ENCODE measurements at places on chromosomes 6 and 20.

GRCh38 chr6:137707590-137708360 lies 159.3 kb upstream of the TNFAIP3 start:
- peak; percentile 44 for DNase-seq

DNA sequence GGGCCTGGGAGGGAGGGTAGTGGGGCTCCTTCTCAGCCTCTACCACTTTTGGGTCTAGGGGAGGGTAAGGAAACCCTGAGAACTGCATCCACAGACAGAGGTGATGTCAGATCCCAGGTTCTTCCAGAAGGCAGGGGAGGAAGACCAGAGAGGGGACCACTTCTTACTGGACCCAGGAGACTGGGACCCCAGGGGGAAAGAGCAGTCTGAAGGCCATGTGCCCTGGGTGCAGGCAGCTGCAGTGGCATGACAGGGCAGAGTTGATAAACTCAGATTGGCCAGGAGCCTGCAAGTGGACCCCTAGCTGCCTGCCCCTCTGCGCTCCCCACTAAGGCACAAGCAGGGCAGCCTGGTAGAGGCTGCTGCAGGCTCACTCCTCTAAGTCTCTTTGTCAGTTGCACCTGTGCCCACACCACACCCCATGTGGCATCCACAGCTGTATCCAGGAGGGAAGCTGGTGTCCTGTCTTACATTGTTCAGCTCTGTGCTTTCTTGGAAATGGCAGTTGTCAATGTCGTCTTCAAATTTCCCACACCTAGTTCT lies 2.7 kb downstream of the CST9L start:
- DNase-seq = no peak

- no peak for DNase-seq
Measured at GRCh38 chr20:50346374-50347283, 156.0 kb downstream of the CEBPB start.

- no peak for DNase-seq
Measured at GRCh38 chr6:124028117-124028516, 224.5 kb downstream of the NKAIN2 start.

GRCh38 chr20:16694161-16694560 lies 35.7 kb upstream of the SNRPB2 start:
- no peak for DNase-seq

GRCh38 chr6:4950836-4951533 lies 52.9 kb downstream of the RPP40 start:
- no peak for DNase-seq

- no peak for DNase-seq
Measured at GRCh38 chr6:157017861-157018260, 240.7 kb downstream of the ARID1B start.

DNA sequence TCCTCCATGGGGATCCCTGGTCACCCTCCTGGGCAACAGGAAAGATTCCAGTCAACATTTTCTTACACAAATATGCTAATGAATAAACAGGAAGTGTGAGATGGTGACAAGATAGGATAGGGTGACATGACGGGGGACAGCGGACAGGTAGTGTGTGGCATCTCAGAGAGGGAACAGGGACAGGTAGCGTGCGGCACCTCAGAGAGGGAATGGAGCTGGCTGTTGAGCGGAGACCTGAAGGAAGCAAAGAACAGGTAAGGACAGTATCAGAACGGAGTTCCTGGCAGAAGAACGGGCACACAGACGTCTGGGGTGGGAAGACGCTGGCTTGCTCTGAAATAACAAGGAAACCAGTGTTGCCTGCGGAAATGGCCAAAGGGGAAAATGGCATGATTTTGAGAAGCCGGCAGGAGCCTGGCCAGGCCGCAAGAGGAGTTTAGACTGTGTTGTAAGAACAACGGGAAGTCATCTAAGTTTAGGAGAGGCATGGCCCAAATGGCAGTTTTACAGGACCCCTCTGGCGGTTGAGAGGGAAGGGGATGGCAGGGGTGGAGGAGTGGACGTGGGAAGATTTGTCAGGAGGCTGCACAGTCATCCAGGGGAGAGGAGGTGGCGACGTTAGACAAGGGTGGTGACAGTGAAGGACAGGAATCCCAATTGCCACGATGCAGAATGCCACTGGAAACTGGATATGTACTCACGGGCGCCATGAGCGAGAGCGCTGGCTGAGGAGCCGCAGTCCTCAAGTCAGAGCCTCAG lies 111.6 kb downstream of the JPH2 start:
- no peak for DNase-seq

DNA sequence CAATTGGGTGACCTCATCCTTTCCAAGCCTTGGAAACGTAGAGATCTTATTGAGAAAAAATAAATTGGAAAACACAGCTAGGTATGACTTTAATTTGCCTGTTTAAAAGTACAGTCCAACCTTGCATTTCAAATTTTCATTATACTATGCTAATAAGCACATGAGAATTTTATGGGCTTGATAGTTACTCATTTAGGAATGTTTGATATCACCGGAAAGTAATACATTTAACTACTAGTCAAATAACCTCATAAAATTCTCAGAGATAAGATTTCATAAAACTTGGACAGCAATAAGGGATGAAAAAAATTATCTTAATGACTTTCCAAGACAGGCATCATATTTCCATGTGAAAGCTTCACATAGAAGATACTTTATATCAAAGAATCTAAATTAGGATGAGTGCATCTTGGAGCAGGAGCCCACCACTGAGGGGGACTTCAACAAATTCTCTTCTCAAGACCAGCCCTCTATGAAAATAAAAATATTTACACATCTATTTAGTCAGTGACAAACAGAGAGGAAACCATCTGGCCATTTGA lies 236.3 kb downstream of the EPHA7 start:
- DNase-seq = no peak

DNA sequence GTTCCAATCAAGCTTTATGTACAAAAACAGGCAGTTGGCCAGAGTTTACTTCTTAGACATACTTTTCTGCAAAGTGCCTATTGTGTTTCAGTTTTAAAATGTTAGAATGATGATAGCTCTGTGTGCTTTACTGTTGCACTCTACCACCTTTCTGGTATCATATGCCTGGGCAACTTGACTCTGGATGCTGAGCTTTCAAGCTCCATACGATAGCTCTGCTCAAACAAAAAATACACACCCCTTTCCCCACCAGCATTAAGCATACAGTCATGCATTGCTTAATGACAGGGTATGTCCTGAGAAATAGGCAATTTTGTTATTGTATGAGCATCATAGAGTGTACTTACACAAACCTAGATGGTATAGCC lies 123.1 kb downstream of the RCAN2 start:
- no peak for DNase-seq

DNA sequence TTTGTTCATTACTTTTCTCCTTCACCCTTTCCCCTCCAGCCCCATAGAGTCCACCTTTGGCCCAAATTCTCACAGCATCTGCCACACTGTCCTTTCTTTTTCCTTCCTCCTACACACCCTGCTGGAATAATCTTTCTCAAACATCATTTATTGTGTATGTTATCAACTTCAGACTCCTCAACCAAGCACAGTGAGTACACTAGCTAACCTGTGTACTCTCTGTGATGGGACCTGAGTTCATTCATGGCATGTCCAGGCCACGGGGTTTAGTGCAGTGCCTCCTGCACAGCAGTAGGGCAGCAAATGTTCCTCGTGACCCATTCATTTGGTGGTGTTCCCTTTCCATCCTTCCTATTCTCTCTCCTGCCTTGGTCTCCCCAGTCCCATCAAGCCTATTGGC lies 7.1 kb upstream of the ARMC12 start:
- no peak for DNase-seq

DNA sequence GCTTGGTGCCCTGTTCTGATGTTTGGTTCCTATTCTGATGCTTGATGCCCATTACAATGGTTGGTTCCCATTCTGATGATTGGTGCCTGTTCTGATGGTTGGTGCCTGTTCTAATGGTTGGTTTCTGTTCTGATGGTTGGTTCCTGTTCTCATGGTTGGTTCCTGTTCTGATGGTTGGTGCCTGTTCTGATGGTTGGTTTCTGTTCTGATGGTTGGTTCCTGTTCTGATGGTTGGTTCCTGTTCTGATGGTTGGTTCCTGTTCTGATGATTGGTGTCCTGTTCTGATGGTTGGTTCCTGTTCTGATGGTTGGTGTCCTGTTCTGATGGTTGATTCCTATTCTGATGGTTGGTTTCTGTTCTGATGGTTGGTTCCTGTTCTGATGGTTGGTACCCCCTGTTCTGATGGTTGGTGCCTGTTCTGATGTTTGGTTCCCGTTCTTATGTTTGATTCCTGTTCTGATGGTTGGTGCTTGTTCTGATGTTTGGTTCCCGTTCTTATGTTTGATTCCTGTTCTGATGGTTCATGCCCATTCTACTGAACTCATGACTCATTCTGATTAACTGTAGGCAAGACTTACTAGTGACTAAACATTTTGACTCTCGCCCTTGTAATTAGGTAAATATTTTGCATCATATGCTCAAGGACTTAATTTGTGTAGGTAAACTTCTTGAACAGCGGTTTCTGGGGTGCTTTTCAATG lies 146.2 kb downstream of the DLL1 start:
- DNase-seq = no peak

DNA sequence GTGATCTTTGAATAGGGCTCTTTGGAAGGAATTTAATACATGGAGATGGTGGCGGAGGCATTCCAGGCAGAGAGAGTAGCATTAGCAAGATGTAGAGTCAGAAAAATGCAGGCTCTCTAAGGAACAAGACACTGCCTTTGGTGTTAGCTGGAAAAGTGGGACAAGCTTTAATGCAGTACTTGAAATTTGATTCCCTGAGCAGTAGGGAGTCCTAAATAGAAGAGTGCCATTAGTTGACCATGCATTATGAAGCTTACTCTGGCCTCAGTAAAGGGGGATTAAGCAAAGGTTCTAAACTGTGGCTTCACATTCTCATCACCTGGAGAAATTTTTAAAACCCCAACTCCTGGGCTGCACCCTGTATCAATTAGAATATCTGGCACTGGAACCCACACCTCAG lies 494.8 kb upstream of the SOX4 start:
- no peak for DNase-seq

GRCh38 chr6:124881898-124882578 lies 80.2 kb upstream of the RNF217 start:
- no peak for DNase-seq

DNA sequence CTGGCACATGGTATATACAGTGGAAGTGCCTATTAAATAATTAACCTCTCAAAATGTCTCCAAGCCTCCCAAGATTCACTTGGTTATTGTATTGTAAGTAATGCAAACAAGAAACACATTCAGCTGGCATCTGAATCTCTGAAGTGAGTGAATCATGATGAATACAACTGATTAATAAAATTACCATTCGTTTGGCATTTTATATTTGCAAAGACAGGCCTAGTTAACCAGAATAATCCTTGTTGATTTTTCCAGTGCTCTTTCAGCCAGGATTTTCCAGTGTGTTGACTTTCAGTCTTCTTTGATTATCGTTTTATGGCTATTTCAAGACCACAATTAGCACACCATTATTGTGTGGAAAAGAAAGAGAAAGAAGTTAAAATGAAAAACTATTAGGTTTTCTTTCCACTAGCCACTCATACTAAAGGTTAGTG lies 20.3 kb downstream of the SLC22A2 start:
- no peak for DNase-seq

- no peak for DNase-seq
Measured at GRCh38 chr6:145015739-145016558, 719.4 kb downstream of the EPM2A start.

DNA sequence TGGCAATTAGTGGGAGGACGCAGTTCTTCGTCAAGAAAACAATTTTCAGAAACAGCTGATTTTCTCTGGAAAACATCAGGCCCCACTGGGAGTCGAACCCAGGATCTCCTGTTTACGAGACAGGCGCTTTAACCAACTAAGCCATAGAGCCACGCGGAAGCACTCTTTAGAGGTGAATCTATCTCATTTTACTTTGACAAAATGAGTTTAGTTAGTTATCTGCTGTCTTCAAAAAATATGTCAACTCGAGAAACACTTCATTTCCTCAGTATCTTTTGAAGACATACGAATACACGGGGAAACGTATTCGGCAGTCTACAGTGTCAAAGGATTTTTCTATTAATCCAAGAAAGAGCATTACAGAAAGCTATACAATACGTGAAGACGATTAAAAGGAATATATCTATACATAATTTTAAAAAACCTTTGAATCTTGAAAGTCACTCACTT lies 26.7 kb downstream of the GPX6 start:
- DNase-seq = no peak

- DNase-seq = no peak
Measured at GRCh38 chr20:40797425-40797824, 108.4 kb upstream of the MAFB start.

GRCh38 chr6:79762370-79762769 lies 131.2 kb downstream of the SH3BGRL2 start:
- no peak for DNase-seq

GRCh38 chr20:50429412-50429811 lies 80.8 kb upstream of the PTPN1 start:
- no peak for DNase-seq

DNA sequence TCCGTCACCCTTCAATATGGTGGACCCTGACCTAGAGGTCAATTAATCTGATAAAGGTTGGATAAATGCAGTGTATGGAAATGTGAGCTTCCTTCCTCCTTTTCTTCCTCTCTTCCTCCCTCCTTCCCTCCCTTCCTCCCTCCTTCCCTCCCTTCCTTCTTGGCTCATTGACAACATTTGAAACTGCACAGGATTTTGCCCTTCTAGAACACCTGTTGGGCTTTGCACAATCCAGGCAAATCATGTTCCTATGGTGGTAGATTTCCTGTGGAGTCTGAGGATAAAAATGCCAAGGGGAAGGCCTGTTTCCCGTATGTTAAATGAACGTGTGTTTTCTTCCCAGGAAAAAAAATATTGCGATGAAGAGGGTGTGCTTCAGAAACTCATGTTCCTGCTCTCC lies 642.8 kb downstream of the EPM2A start:
- DNase-seq = no peak

GRCh38 chr6:31163922-31164321 lies 5.5 kb downstream of the TCF19 start:
- no peak for DNase-seq

GRCh38 chr6:145199961-145200360 lies 535.4 kb downstream of the EPM2A start:
- DNase-seq = no peak

DNA sequence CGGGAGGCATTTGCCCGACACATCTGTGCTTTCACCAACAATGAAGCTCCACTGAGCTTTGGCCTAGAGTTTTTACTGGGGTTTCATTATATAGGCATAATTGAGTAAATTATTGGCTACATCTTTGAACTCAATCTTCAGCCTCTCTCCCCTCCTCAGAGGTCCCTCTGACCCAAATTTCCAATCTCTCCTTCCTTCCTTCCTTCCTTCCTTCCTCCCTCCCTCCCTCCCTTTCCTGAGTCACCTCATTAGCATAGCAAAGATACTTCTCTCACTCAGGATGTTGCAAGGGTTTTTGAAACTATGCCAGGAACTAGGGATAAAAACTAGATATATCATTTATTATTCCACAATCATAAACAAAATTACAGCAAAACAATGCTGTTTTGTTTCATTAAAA lies 238.2 kb upstream of the PRND start:
- DNase-seq = no peak

DNA sequence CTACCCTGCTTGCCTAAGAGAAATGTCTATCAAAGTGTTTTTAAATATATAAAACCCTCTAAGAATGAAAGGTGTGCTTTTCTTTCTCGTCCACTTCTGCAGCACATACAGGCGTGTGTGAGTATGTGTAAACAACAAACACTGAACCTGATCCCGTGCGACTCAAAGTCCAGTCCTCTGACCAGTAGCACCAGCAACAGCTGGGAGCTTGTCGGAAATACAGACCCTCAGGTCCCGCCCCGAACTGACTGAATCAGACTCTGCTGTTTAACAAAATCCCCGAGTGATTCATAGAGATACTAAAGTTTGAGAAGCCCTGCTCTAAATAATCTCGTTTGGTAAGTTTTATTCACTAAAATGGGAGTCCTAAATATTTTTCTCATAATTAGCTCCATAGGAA lies 208.0 kb upstream of the KCNQ5 start:
- no peak for DNase-seq

- no peak for DNase-seq
Measured at GRCh38 chr6:64932486-64932885, 774.5 kb downstream of the EYS start.
